ENCODE measurements at places on chromosomes 16 and 17.

GRCh38 chr17:43384476-43384862 lies 14.3 kb upstream of the ARL4D start:
- no peak for DNase-seq

- peak; percentile 62 for DNase-seq
Observed at GRCh38 chr17:73211745-73212144, 18.9 kb downstream of the COG1 start.

DNA sequence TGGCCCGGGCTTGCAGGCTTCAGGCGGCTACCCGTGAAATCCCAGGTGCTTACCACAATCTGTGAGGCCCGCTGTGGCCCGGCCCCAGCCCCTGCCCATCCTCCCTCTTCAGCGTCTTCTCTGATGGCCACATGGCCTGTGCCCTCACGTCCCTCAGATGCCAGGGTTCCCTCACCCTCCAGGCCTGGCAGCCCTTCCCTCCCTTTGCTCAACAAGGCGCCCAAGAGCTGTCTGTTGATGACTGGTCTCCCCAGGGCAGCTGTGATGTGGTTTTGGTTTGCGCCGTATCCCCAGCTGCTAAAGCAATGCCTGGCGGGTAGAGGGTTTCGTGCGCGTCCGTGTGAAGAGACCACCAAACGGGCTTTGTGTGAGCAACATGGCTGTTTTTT lies 35.1 kb downstream of the PMM2 start:
- DNase-seq: no peak

DNA sequence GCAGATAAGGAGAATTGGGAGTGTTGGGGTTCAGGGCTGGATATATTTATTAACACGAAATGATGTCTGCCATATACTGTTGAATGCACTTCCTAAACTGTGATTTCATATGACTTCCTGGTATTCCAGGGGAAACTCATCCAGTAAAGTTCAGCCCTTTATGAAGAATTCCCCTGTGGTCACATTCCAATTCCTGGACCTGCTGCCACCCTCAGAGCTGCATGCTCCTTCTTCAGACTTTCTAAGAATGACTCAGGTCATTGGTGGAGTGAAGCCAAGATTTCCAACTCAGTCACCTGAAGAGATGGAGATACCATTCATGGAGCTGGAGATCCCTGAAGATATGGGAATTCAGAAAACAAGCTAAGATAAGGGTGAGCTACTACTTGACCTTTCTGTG lies 114.2 kb upstream of the TMEM97 start:
- no peak for DNase-seq

GRCh38 chr17:74212209-74212912 lies 1.0 kb upstream of the TTYH2 start:
- DNase-seq: no peak

Measured in NCI-H2227 treated with DMSO at 0.1 percent for 48 hours (cell line).